ENCODE measurements at places on chromosomes 1 and 21. TPM values are rescaled to one million over a fixed set of nuclear protein-coding genes. Genes with fewer than 3 reads are reported as not detected.

The SPRR2B gene
- not detected for total RNA-seq

DNA sequence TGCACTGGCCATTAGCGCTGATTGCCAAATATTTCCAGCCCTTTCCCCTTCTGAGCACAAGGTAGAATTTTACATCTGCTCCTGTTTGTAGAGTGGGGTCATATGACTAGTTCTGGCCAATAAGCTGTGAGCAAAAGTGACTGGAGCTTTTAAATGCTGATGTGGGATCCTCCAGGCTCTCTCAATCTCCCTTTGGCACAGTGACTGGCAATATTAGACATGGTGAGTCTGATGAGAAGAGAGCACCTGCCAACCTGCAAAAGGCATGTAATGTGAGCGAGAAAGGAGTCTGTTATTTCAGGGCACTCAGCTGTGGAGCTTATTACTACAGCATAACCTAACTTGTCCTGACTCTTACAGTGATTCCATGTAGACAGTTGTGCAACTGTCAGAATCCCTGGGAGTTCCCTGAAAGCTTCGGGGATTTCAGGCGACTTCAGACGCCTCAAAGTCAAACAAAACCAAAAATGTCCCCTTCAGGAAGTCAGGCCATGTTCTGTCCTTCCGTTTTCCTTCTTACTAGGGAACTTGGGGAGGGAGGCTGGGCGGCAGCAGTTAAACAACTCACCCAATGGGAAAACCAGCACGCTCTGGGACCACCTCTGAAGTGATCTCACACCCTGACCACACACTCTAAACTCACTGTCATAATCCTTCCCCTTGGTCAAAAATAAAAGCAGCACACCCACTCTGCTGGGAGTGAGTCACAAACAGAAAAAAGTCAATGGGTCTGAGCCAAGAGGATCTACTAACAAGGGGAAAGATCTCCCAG, 3.6 kb upstream of the RASSF5 start:
- H3K4me3 ChIP-seq: no peak overlapping the region
- H3K27ac ChIP-seq: peak overlapping the region; percentile 63
- no peaks in the 10 kb centered on the region for H3K4me1 ChIP-seq
- H3K27me3 ChIP-seq: no peaks in the 10 kb centered on the region
- H3K36me3 ChIP-seq: no peaks in the 10 kb centered on the region
- DNase-seq: no peak

DNA sequence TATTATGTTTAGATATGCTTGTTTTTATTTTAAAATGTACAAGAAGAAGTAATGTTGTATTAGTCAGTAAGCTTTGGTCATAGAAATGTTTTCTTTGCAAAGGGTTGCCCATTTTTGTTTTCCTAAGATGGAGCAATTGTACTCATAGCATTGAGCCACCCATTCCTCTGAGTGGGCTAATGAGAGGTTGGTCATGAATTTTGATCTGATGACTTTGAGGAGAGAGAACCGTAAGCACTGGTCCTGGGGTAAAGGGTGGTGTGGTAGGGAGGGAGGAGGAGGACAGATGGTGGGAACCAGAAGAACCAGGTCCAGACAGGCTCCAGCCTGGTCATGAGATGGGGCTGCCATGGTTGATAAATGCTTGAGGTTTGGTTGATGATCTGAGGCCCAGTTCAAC, 15.9 kb upstream of the SLC6A9 start:
- no peak for DNase-seq
- no peaks in the 10 kb centered on the region for H3K27me3 ChIP-seq
- no peak overlapping the region for H3K27ac ChIP-seq

DNA sequence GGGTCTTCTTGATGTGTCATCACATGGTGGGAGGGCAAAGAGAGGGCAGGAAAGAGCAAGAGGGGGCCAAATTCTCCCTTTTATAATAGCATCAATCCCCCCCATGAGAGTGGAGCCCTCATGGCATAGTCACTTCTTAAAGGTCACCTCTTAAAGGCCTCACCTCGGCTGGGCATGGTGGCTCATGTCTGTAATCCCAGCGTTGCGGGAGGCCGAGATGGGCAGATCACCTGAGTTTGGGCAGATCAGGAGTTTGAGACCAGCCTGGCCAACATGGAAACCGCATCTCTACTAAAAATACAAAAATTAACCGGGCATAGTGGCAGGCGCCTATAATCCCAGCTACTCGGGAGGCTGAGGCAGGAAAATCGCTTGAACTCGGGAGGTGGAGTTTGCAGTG, 170.1 kb downstream of the PGBD5 start:
- H3K27ac ChIP-seq: no peak overlapping the region
- DNase-seq: no peak
- no peaks in the 10 kb centered on the region for H3K27me3 ChIP-seq
- no peak overlapping the region for H3K4me3 ChIP-seq
- no peaks in the 10 kb centered on the region for H3K36me3 ChIP-seq

The RHEX gene
- 4.4 TPM for total RNA-seq

GRCh38 chr1:176119549-176119948, 87.5 kb downstream of the COP1 start:
- DNase-seq: no peak
- H3K27me3 ChIP-seq: no peaks in the 10 kb centered on the region
- no peak overlapping the region for H3K4me3 ChIP-seq
- H3K27ac ChIP-seq: no peak overlapping the region

- no peaks in the 10 kb centered on the region for H3K4me1 ChIP-seq
- peak overlapping the region; percentile 90 for H3K27ac ChIP-seq
- H3K4me3 ChIP-seq: peak overlapping the region; percentile 84
- no peak for DNase-seq
Measured at GRCh38 chr1:28258628-28259251, 578 bp upstream of the SESN2 start.

DNA sequence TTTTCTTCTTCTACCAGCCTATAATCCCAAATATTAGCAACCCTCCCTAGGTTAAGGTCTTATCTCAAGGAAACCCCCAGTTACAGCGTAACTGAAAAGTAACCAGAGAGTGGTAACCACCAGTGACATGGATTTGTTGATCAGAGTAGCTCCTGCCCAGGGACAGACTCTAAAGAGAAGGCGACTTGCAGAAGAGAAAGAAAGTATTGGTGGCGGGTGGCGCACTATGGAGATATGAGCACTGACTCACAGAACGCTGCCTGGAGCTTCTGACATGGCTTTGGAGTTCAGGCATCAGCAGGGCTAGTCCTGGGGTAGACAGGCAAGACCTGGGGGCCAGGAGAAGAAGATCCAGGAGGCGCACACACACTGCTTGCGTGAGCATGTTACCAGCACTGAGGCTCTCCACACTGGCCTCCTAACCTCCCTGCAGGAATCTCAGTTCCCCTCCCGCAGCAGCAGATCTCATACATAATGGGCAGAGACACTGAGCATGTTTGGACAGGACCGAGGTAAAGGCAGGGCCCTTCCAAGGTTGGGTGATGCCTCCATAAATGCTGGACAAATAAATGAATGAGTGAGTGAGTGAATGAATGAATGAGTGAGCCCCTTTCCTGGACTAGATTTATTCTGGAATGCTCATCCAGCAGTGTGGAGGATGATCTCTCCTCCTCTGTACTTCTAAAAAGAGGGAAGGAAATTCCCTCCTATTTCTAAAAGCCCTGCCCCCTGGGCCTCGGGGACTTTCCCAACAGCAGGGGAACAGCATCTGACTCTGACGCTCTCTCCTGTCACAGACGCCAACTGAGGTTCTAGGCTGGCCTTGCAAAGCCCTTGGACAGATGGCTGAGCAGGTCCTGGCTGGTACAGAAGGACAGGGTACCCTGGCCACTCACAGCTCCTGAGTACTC, 175.5 kb downstream of the CLIC6 start:
- DNase-seq: no peak
- H3K27ac ChIP-seq: peak overlapping the region; percentile 84
- no peaks in the 10 kb centered on the region for H3K27me3 ChIP-seq
- H3K36me3 ChIP-seq: peaks cover 5% of the 10 kb centered on the region

GRCh38 chr1:59323879-59324278, 27.0 kb downstream of the FGGY start:
- H3K4me1 ChIP-seq: no peaks in the 10 kb centered on the region
- DNase-seq: no peak

DNA sequence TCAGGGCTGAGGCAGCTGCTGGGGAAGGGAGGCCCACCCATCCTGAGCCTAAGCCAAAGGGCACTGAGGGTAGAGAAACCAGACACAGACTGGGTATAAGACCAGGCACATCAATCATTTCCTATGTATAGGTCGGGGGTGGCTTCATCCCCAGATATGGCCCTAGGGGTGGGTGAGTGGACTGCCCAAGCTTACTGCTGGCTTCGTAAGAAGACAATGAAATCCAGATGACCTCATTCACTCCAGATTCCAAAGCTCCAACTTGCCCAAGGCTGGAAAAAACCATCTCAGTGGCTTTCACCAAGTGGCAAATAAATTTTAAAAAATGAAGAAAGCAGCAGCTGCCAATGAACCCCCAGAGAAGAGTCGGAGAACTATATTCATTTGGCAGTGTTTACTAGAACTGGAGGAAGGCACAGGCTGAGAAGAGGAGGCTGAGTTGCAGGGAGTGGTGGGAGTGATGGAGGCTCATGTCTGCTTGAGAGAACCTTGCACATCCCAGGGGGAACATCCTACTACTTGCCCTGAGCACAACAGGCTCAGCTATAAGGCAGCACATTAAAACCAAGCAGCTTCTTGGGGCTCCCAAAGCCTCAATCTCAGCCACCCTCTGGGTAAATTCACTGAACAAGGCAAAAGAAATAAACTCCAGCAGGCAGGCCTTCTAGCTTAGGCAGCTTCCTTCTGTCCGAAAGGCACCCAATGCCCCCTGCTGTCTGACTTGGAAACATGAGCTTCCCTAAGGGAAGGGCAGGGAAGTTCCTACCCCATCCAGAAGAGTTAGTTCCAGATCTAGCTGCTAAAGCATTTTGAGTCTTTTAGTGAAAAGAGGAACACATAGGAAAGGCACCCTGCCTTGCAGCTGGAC, 14.1 kb downstream of the PEA15 start:
- peak; percentile 61 for DNase-seq
- peak overlapping the region; percentile 78 for H3K27ac ChIP-seq
- no peaks in the 10 kb centered on the region for H3K36me3 ChIP-seq
- peaks cover 5% of the 10 kb centered on the region for H3K4me1 ChIP-seq
- no peaks in the 10 kb centered on the region for H3K27me3 ChIP-seq
- no peak overlapping the region for H3K4me3 ChIP-seq

DNA sequence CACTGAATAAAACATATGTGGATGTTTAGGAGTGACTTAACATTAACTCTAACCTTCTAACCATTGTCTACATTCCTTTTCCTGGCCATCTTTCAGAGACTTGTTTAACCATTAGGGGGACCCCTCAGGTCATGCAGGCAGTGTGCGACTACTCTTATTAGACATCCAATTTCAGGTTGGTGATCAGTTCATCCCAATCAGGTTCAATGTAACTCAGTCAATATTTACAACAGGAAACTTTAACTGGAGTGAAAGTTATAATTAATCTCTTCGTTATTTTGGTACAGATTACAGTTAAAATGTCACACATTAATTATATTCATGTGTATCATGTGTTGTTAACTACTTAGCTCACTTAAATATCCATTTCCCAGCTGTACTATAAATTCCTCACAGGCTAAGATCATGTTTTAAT, 68.8 kb upstream of the RGS1 start:
- H3K27ac ChIP-seq: no peak overlapping the region
- H3K4me3 ChIP-seq: no peak overlapping the region
- no peak for DNase-seq
- no peaks in the 10 kb centered on the region for H3K4me1 ChIP-seq
- H3K27me3 ChIP-seq: no peaks in the 10 kb centered on the region

The CASP9 gene
- 15.8 TPM for total RNA-seq

DNA sequence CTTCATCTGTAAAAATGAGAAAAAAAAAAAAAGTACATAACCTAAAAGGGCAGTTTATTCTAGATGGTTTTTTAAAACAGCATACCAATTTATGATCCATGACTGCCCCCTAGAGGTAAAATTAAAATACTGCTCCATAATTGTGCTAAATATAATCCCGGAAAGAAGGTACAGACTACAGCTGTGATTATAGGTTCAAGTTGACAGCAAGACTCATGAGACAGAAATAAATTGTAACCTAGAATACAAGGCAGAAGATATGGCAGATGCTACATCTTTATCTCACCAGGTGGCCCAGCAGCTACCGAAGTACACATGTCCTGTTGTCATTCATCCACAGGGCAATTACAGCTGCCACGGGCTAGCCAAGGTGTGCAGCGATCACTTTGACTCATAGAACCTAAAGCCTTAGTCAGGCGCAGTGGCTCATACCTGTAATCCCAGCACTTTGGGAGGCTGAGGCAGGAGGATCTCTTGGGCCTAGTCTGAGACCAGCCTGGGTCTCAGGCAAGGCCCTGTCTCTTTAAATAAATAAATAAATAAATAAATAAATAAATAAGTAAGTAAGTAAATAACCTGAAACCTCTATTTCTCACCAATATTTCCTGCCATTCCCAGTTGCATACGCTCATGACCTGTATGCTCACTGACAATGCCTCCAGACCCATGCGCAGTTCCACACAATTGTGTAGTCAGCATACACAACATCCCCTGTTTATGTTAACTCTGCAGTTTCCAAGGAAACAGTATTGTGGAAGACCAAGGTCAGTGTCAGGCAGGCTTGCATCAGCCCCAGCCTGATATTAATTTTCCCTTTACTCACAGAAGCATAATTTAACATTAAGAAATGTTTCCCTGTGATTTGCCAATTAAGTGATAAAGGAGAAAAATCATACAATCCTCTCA, 18.3 kb upstream of the PPIE start:
- H3K4me1 ChIP-seq: no peaks in the 10 kb centered on the region
- DNase-seq: no peak
- no peak overlapping the region for H3K27ac ChIP-seq
- no peaks in the 10 kb centered on the region for H3K36me3 ChIP-seq
- no peak overlapping the region for H3K4me3 ChIP-seq
- no peaks in the 10 kb centered on the region for H3K27me3 ChIP-seq

- H3K36me3 ChIP-seq: no peaks in the 10 kb centered on the region
- no peak for DNase-seq
- H3K27me3 ChIP-seq: no peaks in the 10 kb centered on the region
- H3K4me1 ChIP-seq: no peaks in the 10 kb centered on the region
- no peak overlapping the region for H3K4me3 ChIP-seq
Measured at GRCh38 chr1:87093286-87093685, 178.9 kb downstream of the HS2ST1 start.

DNA sequence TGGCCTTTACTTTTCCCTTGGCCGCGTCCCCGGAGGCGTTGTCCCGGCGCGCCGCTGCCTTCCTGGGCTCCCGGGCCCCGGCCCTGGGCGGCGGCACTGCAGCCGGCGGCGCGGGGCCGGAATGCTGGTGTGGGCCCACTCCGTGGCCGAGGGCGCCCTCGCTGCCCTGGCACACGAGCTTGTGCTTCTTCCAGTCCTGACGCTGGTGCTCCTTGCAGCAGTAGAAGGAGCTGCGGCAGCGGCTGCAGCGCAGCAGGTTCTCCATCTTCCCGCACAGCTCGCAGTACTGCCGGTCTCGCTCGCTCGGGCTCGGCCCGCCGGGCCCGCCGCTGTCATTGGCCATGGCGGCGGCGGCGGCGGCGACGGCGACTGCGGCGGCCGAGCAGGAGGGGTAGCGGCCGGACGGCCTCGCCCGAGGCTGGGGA, 529 bp downstream of the EGLN1 start:
- H3K27ac ChIP-seq: peak overlapping the region; percentile 94
- no peaks in the 10 kb centered on the region for H3K4me1 ChIP-seq
- no peaks in the 10 kb centered on the region for H3K27me3 ChIP-seq
- DNase-seq: no peak

The PIGR gene
- total RNA-seq: 123 TPM

The CDC7 gene
- total RNA-seq: 4.1 TPM

The MAP3K21 gene
- total RNA-seq: 9.5 TPM

- no peak overlapping the region for H3K27ac ChIP-seq
- H3K36me3 ChIP-seq: no peaks in the 10 kb centered on the region
- no peak for DNase-seq
- no peak overlapping the region for H3K4me3 ChIP-seq
- no peaks in the 10 kb centered on the region for H3K4me1 ChIP-seq
Measured at GRCh38 chr21:34513129-34513675, 1.2 kb upstream of the KCNE1 start.

The SFN gene
- total RNA-seq: 18.4 TPM
